ENCODE measurements at places on chromosomes 7 and 10. TPM values are rescaled to one million over a fixed set of nuclear protein-coding genes. Genes with fewer than 3 reads are reported as not detected.

STK31 gene
- 6.6 TPM for total RNA-seq

ADCYAP1R1 gene
- total RNA-seq, result 65.4 TPM

TNKS2 gene
- 135 TPM for total RNA-seq

PLAC9 gene
- 1.3 TPM for total RNA-seq

OR2A5 gene
- not detected for total RNA-seq

EIF5AL1 gene
- not detected for total RNA-seq

CLDN12 gene
- 54.5 TPM for total RNA-seq

SPDYE5 gene
- total RNA-seq, result not detected

CALML3 gene
- not detected for total RNA-seq

TDRD1 gene
- under 0.01 TPM for total RNA-seq

IDI2 gene
- total RNA-seq, result not detected

FOXP2 gene
- 36.0 TPM for total RNA-seq

HTR5A gene
- total RNA-seq, result 0.94 TPM

PVRIG gene
- total RNA-seq, result not detected

OR2A2 gene
- not detected for total RNA-seq

RBP4 gene
- total RNA-seq, result 5.6 TPM

OR2A42 gene
- under 0.01 TPM for total RNA-seq

CTAGE8 gene
- total RNA-seq, result not detected

SCIN gene
- 2.8 TPM for total RNA-seq

ANKRD22 gene
- total RNA-seq, result not detected

JCAD gene
- 11.9 TPM for total RNA-seq
